HFFc6 (cell line): ENCODE measurements at places on chromosomes 2 and 18.

DNA sequence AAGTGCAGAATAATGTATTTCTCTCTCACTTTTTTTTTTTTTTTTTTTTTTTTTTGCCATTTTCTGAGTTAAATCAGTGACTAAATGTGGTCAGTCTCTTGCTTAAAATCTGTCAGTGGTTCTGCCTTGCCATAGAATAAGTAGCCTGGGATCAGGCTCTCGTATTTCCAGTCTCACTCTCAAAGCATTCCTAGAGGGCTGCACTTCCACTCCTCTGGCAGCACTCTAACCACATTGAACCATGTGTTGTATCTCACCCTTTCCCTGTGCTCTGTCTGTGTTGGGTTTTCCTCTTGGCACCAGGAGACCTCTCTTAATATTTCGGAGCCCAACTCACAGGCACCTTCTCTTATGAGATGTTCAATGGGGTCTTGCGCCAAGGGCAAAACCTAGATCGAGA is 304.4 kb downstream of the CTNNA2 start:
- no peaks in the 10 kb centered on the region; the same call in 1 of the 2 replicates for H3K27me3 ChIP-seq
- DNase-seq, result no peak
- H3K27ac ChIP-seq, result no peak overlapping the region
- no peaks in the 10 kb centered on the region for H3K36me3 ChIP-seq
- H3K4me3 ChIP-seq, result no peak overlapping the region
- H3K4me1 ChIP-seq, result no peaks in the 10 kb centered on the region

DNA sequence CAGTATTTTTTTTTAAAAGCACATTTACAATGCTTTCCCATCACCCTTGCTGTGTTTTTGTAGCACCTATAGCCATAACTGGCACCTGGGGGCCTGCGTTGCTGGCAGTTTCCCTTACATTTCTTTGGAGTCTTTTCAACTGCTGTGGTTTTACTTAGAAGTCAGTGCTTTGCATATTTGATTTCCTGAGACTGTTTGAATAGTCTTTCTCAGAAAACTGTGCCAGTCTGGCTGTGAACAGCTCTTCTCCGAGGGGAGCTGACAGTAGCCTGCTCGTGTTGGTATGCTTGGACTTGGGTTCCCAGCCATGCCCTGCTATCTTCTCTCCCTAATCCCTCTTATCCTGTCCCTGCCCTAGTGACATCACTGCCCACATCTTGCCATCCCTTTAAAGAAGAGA is 81.5 kb downstream of the DPP4 start:
- peak overlapping the region; percentile 57; the same call in 1 of the 2 replicates for H3K27ac ChIP-seq
- no peak overlapping the region for H3K4me3 ChIP-seq
- DNase-seq, result no peak

DNA sequence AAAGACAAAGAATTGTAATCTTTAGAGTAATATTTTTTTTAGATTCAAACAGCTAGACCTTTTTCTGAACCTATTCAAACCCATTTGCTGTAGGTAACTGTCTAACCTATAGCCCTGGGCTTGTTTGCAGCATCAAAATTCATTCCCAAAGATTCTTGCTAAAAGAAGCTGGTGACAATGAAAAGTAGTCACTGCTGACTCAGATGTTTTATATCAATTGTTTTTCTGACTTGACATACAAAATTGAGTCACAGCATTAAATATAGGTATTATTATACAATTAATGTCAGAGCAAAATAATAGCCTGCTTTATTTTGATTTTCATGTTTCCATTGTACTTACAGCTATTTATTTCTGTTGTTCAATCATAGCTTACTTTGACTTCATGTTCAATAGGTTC is 320.3 kb upstream of the NRP2 start:
- H3K27ac ChIP-seq, result no peak overlapping the region
- H3K4me3 ChIP-seq, result no peak overlapping the region

- peak overlapping the region; percentile 90 for H3K27ac ChIP-seq
- no peaks in the 10 kb centered on the region; the same call in 1 of the 2 replicates for H3K27me3 ChIP-seq
- peak overlapping the region; percentile 97 for H3K4me3 ChIP-seq
- H3K4me1 ChIP-seq, result peaks cover 39% of the 10 kb centered on the region
These were observed 1.5 kb downstream of the SPOPL start for GRCh38 chr2:138503087-138503442.

DNA sequence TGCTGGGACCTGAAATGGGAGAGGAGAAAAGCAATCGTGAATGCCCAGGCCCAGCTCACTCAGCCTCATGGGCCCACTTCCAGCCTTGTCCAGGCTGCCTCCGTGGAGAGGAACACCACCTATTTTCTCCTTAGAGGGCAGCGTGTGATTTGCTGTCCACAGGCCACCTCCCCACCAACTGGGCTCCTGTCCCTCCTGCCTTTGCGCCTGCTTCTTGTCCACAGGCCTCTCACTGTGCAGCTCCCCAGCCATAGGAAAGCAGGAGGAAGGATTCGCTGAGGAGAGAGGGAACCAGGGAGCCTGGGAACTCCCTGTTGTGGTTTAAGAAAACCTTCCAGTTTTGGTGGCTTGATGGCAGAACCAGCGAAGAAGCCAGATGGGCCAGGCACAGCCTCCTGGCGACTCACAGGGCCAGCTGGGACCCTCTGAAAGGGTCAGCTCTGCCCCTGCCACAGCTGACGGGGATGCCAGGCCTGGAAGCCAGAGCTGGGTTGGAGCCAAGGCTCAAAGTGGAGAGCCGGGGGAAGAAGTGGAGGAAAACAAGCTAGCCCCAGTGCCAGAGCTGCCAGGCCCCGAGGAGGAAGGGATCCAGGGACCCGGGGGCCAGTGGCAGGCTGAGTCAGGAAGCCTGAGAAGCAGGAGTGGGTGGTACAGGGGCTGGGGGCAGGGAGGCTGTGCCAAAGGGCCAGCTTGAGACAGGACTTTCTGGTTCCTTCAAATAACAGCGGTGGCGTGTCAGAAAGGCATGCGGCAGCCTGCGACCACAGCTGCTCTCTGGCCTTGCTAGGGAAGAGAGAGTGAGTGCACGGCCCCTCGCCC is 9.9 kb downstream of the TMBIM1 start:
- H3K36me3 ChIP-seq, result peaks cover 4% of the 10 kb centered on the region; the same call in 1 of the 2 replicates
- peaks cover 4% of the 10 kb centered on the region for H3K27me3 ChIP-seq
- H3K4me3 ChIP-seq, result peak overlapping the region; percentile 37
- peaks cover 60% of the 10 kb centered on the region for H3K4me1 ChIP-seq

GRCh38 chr2:199775267-199775666 is 75.7 kb downstream of the FTCDNL1 start:
- no peaks in the 10 kb centered on the region for H3K4me1 ChIP-seq
- no peak overlapping the region for H3K4me3 ChIP-seq
- no peak for DNase-seq
